ENCODE measurements at places on chromosomes 2 and 18. TPM values are rescaled to one million over a fixed set of nuclear protein-coding genes. Genes with fewer than 3 reads are reported as not detected.

The GYPC gene
- total RNA-seq = not detected

The SIGLEC15 gene
- total RNA-seq = 0.18 TPM

The SNORC gene
- total RNA-seq = 0.65 TPM

The PJVK gene
- 2.0 TPM for total RNA-seq
